Activated CD4-positive, alpha-beta T cell treated with anti-CD3 and anti-CD28 coated beads, Interleukin-2, Interleukin-6, amounts not matched to agents 100 ng/mL and 50 ng/mL, durations not matched to agents 16 hours and 8 hours (primary cell): ENCODE measurements at places on chromosomes 4 and X.
A peak's percentile ranks its signal among the peaks of the same experiment; 100 is the strongest.

GRCh38 chr4:182369211-182369610, 126.0 kb downstream of the TENM3 start:
- DNase-seq = no peak

DNA sequence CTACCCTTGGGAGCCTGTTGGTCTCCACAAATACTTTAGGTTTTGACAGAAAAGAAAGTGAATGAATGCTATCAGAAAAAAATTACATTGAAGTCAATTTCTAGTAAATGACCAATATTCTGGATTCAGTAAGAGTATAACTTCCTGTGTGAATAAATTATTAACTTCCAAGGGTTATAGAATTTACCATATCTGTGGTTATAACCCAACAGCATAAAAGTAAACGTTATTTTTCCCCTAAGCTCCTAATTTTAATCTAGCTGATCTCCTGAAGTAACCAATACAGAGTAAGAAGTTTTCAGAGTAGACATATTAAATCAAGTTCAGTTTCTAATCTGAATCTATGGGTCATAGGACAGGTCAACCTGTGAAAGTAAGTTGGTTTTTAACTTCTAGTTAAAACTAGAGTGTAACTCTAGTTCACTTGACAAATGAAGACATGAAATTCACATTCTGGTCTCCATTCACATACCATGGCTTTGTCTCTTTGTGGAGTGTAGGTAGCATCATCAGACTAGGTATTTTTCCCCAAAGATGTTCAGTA, 22.8 kb downstream of the DTHD1 start:
- DNase-seq = no peak

DNA sequence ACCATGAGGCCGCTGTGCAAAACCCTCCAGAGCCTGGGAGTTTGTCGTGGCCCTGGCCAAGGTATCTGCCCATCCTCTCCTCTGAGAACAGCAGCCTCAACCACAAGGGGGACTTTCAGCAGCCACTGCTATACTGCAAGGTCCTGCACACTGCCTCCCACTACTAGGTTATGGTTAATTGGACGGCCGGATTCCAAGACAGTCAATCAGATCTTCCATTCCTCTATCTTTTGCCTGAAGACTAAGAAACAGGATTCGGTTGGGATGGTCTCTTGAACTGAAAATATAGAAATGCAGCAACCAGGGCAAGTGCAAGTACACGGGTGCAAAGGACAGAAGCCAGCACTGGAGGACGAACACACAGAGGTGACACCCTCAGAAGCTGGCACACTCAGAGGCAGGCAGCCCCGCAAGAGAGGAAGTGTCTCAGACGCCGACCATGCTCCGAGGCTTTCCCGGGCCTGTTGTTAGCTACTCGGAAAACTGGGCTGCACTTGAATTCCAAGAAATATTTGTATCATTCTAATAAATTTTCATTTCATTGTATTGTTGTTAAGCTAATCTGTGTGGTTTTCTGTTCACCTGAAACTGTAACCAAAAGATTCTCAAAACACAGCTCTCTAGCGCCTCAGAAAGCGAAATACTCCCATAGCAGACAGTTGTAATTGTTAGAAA, 63.3 kb downstream of the AFAP1 start:
- peak; percentile 52 for DNase-seq

- no peak for DNase-seq
Measured at GRCh38 chrX:110519906-110520452, 161.3 kb downstream of the RTL9 start.

GRCh38 chr4:53059871-53060270, 197.8 kb downstream of the RASL11B start:
- no peak for DNase-seq

DNA sequence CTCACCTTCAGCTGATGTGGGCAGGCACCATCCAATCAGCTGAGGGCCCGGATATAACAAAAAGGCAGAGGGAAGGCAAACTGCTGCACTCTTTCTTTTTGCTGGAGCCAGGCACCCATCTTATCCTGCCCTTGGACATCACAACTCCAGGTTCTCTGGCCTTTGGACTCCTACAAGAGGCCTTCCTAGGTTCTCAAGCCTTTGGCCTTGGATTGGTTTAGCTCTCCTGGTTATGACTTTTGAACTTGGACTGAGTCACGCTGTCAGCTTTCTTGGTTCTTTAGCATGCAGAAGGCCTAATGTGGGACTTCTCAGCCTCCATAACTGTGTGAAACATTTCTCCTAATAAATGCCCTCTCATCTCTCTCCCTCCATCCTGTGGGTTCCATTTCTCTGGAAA, 23.0 kb upstream of the N4BP2 start:
- no peak for DNase-seq

GRCh38 chr4:89723096-89723495, 113.9 kb downstream of the SNCA start:
- DNase-seq = no peak

DNA sequence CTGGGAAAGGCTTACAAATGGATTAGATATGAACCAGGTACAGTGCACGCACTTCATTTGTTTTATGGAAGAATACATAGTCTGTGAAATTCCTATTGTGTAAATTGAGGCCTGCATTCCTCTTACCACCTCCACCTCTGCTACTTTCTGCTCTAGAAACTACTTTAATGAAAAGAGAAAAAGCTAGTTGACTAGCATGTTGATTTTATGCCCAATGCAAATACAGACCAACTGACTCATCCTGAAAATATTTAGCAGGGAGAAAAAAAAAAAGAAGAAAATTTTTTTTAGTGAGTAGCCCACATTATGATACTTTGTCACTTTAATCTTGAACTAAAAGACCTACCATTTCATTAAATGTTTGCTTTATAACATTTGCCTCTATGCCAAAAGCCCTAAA, 41.2 kb downstream of the DCLK2 start:
- DNase-seq = no peak

DNA sequence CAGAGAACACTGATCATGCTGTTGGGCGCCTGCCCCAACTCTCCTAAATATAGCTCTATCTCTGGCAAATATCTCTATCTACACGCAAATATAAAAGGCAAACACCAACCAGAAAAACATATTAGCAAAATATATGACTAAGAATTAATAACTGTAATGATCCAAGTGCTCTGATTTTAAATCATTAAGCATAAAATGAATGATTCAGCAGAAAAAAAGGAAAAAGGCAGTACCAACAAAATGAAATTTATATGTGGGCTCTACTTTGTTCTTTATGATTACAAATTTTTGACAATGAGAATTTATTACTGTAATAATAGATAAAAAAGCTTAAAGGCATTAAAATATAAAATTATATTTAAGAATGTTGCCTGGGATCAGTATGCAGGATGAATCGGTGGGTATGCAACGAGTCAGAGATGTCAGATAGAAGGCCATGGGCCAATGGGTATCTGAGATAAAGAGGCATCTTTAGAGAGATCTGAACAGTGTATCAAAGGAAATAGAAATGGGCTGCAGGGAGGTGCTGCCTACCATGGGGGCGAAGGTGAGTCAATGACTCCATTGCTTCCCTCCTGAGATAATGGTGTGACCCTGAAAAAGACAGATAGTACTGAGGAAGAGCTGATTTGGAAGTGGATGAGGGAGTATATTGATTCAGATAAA, 234.8 kb downstream of the SCFD2 start:
- no peak for DNase-seq

- no peak for DNase-seq
Measured at GRCh38 chr4:114368751-114369150, 229.9 kb upstream of the UGT8 start.

DNA sequence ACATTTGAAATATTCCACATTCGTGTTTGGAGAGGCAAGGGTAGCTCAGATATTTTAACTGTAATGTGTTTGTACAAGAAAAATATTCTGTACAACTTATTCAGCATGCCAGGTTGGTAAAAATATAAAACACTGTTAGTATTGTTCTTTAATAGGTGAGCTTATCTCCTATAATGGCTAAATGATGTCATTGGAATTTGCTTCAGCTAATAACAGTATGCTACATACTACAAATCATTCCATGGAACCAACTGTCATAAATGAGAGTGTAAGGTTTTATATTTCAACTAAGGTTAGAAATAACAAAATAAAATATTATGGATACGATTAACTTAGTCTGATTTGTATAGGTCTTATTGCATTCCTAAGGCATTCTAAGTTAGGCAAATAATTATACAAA, 206.6 kb downstream of the ADGRL3 start:
- DNase-seq = no peak

- DNase-seq = no peak
Measured at GRCh38 chrX:101410461-101410860, 2.4 kb downstream of the HNRNPH2 start.

- DNase-seq = no peak
Measured at GRCh38 chr4:137659431-137659830, 127.1 kb upstream of the PCDH18 start.

GRCh38 chrX:110181459-110182137, 136.3 kb downstream of the AMMECR1 start:
- DNase-seq = no peak

GRCh38 chr4:123462007-123462406, 65.4 kb downstream of the SPRY1 start:
- no peak for DNase-seq
